T-helper 1 cell (primary cell): ENCODE measurements at places on chromosomes 5 and 9.
A peak's percentile ranks its signal among the peaks of the same experiment; 100 is the strongest.

DNA sequence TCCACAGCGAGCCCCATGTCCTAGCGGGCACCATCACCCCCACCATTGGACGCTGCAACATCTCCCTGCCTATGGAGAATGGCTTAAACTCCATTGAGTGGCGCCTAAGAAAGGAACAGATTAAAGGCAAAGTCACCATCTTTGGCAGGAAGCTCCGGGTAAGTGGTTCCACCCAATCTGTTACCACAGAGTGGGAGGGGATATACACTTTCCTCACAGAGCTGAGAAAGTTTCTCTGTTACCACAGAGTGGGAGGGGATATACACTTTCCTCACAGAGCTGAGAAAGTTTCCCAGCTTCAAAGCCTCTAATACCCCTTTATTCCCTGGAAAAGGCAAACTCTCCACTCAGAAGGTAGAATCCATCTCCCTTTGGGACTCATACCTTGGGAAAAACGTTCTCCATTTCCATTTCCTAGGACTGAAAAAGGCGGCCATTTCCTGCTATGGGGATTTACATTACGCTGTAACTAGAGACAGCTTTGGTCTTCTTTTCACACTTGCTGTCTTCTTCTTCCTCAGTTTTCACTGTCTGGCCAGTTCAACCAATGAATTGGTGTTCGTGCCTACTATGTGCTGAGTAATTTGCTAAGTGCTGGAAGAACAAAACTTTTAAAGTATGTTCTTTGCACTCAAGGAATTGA, 63.4 kb upstream of the WWC1 start:
- DNase-seq, result no peak

DNA sequence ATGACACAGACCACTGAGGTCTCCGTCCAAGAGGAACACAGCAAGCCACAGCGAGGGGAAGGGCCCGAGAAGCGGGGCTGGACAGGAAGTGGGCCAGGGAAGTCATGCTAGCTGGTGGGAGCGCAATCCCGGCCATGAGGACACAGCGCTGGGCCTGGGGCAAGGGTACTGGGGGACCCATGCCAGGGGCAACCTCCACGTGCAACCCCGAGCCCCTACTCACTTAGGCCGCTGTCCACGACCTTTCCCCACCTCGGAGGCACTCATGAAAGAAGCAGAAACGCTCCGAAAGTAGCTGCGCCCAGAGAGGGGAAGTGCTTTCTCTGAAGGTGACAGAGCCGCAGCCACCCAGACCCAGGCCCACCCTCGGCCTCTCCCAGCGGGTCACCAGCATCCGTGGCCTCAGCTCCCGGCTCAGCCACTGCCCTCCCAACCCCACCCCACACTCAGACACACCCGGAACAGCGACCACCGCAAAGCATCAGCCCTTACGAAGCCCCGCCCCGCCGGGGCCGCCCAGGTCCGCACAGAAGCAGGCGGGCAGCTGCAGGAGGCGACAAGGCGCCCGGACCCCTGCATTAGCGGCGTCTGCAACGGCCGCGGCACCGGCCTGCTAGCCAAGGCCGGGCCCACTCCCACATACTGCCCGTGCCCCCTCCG, 782 bp downstream of the BICD2 start:
- peak; percentile 37 for DNase-seq

DNA sequence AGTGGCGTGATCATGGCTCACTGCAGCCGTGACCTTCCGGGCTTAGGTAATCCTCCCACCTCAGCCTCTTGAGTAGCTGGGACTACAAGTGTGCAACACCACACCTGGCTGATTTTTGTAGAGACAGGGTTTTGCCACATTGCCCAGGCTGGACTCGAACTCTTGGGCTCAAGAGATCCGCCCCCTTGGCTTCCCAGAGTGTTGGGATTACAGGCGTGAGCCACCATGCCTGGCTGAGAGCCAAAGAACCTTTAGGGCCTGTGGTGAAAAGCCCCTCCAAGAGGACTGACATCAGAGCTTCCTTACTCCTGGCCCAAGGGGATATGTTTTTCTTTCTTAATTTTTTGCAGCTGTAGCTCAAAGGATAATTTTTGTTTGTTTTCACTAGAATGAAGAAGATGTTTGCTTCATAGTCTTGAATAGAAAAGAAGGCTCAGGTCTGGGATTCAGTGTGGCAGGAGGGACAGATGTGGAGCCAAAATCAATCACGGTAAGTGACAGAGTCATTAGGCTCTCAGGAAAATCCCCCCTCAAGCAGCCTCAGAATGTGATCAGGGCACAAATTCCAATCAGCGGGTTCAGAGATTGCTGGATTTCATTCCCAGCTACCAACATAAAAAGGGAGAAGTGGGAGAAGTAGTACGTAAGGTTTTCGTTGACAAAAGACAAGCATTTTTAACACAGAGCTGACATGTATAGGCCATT, 77.1 kb downstream of the GOLPH3 start:
- DNase-seq, result no peak

- DNase-seq, result no peak
These were observed 1.6 kb upstream of the SETX start for GRCh38 chr9:132356324-132356924.

DNA sequence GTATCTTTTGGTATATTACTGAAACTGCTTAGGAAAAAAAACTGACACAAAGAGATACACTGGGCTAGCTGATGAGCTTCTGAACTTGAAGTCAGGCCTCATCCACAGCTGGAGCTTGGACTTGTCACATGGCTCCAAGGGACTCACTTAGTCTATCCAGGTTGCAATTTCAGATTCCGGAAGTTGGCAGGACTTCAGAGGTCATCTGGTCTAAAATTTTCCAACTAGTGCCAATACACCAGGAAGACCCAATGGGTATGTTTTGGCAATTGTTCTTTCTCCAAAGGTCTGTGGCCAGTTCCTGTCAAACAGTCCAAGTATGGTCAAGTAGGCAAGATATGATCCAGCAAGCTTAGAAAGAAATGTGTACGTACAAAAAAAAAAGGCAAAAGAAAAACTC, 36.7 kb downstream of the MRPS27 start:
- no peak for DNase-seq

DNA sequence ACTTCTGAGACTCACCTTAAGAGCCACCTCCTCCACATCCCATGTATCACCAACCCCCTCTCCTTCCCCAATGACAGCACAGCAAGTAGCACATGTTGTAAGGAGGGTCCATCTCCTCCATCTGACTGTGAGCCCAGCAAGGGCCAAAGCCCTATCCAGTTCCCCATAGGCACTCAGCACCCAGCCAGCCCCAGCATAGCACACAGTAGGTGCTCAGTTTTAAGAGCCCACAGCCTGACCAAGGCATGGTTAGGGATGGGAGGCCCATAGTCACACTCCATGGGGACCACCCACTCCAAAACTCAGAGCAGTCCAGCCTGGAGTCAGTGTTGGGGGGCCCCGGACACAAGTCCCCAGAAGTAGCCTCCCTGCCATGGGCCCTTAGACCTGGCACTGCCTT, 205.7 kb downstream of the CDK5RAP2 start:
- no peak for DNase-seq
